Stimulated activated CD8-positive, alpha-beta memory T cell treated with anti-CD3 and anti-CD28 coated beads, Interleukin-12 subunit alpha, Interleukin-12 subunit beta, amount 100 ng/mL, for 1 hour (primary cell): ENCODE measurements at places on chromosomes 13 and 19.

GRCh38 chr13:29679396-29680053, 84.0 kb upstream of the SLC7A1 start:
- no peak for DNase-seq

GRCh38 chr19:13583114-13583513, 76.8 kb upstream of the CACNA1A start:
- no peak for DNase-seq

DNA sequence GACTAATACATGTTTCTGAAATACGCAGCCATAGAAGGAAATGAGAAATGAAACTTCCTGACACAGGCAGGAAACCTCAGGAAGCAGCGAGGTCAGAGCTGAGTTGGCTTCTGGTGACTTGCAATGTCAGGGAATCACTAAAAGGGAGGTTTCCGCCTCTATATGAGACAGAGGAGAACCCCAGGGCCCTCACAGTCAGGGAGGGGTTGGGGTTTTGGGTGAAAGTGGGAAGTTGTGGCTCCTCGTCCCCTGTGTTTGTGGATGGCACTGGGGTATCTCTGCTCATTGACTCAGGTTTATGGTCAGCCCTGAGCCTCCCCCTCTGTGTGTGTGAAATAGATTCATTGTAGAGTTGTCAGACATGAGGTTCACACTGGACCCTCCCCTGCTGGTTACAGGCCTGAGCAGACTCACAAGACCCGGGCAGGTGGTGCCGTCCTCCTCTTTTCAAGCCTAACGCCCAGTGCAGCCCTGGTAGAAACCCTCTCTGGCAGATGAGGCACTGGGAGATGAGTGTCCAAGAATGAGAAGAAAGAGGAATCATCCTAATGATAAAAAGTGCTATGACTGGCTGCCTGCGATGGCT, 5.5 kb upstream of the LILRA6 start:
- DNase-seq: no peak

GRCh38 chr19:31543456-31543855, 194.2 kb upstream of the TSHZ3 start:
- no peak for DNase-seq

- DNase-seq: no peak
These were observed 1.5 kb upstream of the TFDP1 start for GRCh38 chr13:113582841-113583631.

DNA sequence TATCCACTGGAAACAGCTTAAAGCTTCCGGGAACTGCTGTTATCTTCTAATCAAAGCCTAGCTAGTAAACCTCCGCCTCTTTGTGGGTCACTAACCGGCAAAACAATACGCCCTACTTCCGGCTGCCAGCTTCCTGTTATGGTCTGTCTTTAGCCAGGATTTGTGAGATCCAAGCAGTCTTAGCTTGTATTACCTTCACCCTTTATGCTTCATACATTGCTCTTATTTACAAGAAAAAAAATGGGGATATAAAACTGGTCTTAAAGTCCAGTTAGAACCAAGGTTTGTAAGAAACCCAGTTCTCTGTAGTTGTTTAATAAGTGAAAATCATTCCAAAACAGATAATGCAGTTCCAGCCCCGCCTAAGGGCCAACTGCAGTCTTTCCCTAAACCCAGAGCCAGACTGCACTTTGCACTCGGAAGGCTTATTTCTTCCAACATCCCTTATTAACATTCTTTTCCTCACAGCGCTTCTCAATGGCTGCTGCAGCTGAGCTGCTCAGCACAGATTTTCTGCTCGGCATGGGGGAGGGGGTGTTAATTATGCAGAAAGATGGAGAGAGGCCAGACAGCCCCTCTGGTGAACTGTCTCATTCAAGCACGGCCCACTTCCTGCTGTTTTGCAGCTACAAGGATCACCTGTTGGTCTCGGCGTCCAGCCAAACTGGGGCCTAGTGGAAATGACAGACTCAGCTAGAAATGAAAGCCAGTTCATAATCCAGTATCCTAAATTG, 368.4 kb downstream of the KLF12 start:
- DNase-seq: peak; percentile 65

- no peak for DNase-seq
These were observed 18.2 kb downstream of the ARHGAP33 start for GRCh38 chr19:35793381-35794165.

DNA sequence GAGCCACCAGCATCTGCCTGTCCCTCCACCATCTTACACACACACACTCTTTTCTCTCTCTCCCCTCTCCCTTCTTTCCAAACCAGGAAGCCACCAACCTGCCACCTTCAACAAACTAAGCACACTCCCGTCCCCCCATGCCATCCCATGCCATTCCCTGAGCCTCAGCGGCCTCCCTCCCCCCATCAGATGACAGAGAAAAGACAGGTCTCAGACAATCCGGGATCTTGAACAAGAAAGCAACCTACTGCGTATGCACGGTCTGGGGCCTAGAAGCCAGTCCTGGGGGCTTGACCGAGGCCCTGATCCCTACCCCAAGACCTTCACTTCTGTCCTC, 19.4 kb downstream of the AKT2 start:
- DNase-seq: no peak

GRCh38 chr19:39941151-39941550, 6.7 kb upstream of the FCGBP start:
- DNase-seq: no peak

GRCh38 chr13:49566461-49566860, 18.9 kb downstream of the RCBTB1 start:
- DNase-seq: no peak

- DNase-seq: no peak
These were observed 4.1 kb downstream of the CCDC70 start for GRCh38 chr13:51865838-51866237.

DNA sequence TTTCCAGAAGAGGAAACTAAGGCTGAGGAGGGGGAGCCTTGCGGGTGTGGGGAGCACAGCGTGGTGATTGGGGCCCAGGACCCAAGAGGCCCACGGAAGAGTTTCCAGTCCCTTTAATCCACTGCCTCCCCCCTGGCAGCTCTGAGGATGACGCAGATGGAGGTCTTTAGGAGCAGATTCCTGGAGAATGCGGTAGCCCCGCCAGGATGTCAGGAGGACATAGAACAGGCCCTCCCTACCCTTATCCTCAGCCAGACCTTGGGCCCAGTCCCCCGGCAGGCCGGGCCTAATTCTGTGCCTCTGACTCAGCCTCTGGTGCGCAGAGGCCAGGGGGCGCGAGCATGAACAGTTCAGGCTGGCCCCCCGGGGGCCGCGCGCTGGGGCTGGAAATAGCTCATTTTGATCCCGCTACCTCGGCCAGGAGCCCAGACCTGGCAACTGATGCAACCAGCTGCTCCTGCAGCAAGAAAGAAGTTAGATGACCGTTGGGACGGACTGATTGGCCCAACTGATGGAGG, 461 bp upstream of the HSPB6 start:
- no peak for DNase-seq

DNA sequence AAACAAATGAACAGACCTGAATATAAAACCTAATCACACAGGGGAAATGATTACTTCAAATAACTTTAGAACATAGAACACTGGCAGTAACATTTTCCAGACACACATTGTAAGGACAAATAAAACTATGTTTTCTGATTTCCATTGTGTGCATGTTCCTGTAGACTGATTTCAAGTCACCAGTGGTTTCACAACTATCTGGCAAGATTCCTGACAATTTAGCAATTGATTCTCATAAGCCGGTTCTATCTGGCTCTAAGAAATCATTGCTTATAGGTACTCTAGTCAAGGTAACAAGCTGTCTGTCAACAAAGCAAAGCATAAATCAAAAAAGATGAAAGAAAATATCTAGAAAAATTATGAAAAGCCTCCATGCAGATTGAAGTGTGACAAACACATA, 19.6 kb upstream of the PCCA start:
- DNase-seq: no peak

- no peak for DNase-seq
These were observed 107.4 kb upstream of the CLDN10 start for GRCh38 chr13:95445131-95445530.

DNA sequence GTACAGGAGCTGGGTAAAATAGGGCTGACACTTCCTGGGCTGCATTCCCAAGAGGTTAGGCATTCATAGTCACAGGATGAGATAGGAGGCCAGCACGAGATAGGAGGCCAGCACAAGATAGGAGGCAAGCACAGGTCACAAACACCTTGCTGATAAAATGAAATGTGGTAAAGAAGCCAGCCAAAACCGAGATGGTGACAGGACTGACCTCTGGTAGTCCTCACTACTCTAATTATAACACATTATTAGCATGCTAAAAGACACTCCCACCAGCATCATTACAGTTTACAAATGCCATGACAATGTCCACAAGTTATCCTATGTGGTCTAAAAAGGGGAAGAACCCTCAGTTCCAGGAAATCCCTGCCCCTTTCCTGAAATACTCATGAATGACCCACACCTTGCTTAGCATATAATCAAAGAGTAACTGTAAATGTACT, 20.9 kb upstream of the IGSF23 start:
- DNase-seq: no peak

DNA sequence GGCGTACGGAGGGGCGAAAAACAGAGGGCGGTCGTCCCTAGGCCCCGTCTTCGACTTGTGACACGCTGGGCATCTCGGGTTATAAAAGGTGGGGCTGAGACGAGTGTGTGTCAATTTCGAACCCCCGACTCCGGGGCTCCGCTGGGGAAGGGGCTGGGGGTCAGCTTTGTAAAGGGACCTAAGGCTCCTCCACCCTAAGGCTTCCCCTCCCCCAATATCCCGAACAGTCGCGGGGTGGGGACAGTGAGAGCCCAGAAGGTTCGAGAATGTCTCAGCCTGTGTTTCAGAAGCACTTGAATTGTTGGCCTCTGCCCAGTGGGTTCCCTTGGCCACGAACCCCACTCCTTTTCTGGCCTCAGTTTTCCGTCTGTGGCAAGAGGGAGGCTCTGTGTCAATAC, 450 bp downstream of the SELENOW start:
- no peak for DNase-seq

DNA sequence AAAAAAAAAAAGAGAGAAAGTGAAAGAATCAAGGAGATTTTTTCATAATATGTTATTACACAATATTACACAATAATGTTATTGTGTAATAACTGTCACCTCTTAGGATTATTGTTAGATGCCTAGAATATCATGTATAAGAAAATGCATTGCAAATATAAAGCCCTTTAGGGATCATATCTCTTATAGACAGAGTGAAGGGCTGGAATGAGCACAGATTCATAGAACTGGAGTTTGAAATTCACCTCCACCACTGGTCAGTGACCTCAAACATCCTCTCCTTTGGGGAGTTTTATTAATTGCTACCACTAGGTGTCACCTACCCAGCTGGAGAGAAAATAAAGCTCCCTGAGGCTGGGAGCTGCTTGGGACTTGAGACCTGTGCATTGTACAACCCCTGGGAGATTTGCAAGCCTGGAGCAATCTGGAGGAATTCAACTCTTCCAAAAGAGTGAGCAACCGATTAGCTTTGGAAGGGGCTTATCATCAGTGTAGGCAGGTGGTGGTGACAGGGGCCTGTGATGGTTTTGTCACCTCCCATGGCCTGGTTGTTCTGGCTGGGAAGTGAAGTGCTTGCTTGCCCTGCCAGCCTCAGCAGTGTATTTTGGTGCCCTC, 30.3 kb upstream of the FRY start:
- DNase-seq: no peak

DNA sequence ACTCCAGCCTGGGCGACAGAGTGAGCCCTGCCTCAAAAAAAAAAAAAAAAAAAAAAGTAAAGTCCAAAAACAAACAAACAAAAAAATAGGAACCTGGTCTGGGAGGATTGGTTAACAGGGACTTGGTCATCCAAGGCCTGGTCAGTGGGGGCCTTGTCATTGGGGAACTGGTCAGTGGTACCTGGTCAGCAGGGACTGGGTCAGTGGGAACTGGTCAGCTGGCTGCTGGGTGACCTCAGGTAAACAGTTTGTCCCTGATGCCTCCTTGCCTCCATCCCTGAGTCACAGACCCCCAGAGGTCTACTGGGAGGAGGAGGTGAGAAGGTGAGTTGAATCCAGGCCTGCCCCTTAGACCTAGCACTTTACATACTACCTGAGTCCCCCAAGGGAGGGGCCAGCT, 5.7 kb upstream of the ZNF14 start:
- DNase-seq: no peak

DNA sequence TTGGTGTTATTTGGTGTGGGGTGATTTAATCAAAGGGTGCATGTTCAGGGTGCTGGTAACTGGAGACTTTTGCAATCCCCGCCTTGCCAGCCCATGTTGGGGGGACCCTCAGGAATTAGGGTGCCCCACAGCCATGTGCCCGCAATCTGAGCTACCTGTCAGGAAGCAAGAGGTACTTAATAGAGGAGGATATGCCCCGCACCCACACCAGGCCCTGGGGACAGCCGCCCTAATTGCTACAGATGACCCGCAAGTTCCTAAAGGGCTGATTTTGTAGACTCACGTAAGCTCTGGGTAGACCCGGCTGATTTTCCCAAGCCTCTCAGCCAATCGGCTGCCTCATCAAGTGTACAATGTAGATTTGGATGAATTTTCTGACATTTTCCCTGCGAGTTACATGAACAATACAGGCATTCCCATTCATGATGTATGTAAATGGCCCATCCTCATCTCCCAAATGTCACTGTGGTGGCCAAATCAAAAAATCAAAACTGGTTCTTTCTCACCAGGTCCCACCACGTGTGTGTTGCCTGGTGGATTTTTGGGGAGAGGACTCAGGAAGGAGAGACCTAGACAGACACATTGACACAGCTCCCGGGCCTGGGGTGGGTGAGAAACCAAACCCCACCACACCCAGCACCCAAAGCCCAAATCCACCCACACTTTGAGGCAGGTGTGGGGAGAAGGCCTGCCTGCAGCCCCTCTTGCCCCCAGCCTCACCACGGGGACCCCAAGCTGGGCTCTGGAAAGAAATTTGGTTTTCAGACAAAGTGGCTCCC, 119.2 kb upstream of the SPACA7 start:
- no peak for DNase-seq

DNA sequence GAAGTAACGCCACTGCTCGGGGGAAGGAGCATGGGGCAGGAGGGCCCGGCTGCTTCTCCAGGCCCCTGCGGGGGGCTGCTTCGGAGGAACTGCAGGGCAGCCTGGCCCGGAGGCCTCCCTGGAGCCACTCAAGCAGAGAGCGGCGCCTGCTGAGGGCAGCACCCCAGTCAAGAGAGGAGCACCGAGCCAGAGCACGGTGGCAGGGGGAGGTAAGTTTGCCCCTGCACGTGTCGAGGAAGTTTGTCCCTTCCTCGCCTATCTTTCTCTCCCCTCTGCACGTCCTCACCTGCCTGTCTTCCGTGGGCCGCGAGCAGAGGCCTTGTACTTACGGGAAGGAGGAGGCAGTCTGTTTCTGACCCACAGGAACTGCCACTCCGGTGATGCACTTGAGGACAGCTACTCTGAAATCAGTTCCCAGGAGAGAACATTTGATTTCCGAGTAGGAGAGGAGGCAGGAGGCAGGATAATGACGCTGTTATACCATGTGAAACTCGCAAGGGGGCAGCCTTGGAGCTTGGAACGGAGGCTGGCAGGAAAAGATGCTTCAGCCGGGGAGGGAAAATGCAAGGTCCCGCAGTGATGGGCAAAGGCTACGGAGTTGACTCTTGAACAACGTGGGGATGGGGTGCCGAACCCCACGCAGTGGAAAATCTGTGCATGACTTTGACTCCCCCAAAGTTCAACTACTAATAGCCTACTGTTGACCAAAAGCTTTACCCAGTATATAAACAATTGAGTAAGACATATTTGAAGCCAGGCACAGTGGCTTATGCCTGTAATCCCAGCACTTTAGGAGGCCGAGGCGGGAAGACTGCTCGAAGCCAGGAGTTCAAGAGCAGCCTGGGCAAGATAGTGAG, 5.0 kb downstream of the FFAR1 start:
- DNase-seq: peak; percentile 47

- DNase-seq: no peak
These were observed 147.7 kb downstream of the COG6 start for GRCh38 chr13:39803156-39803555.

GRCh38 chr13:52164989-52165388, 5.6 kb upstream of the NEK3 start:
- DNase-seq: no peak
